ENCODE measurements at places on chromosomes 1 and 21. TPM values are rescaled to one million over a fixed set of nuclear protein-coding genes. Genes with fewer than 3 reads are reported as not detected.

Gene TMEM79
- total RNA-seq: 1.5 TPM

Gene PLPPR5
- total RNA-seq: not detected

Gene HPCA
- not detected for total RNA-seq

Gene CLCA2
- total RNA-seq: not detected

Gene ARTN
- not detected for total RNA-seq

Gene DRAXIN
- not detected for total RNA-seq

Gene FABP3
- total RNA-seq: 135 TPM

Measured in pericardium fibroblast (primary cell).